ENCODE measurements at places on chromosomes 7 and 10.

- peak; percentile 84 for DNase-seq
Measured at GRCh38 chr7:25665374-25665773, 437.1 kb upstream of the NPVF start.

DNA sequence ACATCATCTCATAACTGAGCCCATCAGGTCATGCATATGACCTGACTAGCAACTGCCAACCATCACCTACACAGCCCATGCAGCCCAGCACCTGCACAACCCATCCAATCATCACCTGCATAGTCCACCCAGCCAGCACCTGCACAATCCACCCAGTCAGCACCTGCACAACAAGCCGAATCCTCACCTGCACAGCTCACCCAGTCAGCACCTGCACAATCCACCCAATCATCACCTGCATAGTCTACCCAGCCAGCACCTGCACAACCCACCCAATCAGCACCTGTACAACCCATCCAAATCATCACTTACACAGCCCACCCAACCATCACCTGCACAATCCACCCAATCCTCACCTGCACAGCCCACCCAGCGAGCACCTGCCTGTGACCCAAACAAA, 33.4 kb upstream of the WDFY4 start:
- no peak for DNase-seq

- DNase-seq: no peak
Measured at GRCh38 chr7:141433698-141434097, 117.5 kb upstream of the AGK start.

DNA sequence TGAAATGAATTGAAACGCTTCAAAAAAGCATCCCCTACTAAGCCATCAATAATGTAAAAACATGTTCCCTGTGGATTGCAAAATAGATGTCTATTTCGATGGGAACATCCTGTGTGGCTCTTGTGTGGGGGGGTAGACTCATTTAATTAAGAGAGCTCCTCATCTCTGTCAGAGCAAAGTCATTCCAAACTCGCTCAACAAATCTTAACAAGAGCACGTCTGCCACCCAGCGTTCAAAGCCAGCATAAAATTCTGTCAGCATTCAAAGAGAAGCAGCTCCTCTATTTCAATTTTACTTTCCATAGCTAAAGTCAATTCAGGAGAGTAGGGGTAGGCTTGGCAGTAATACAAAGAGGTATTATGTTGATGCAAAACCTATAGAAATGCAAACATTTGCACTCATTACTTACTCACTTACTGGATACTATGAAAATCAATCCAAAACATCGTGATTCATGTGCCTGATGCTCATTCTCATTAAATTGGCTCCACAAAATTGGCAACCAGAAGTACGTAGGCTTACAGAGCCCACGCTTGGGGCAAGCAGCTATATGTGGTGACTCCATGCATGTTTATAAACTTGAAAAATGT, 114.9 kb downstream of the IPMK start:
- DNase-seq: no peak

- no peak for DNase-seq
Measured at GRCh38 chr10:104492329-104492940, 138.8 kb downstream of the CFAP58 start.

GRCh38 chr7:141649137-141649864, 52.7 kb downstream of the DENND11 start:
- DNase-seq: no peak
